ENCODE measurements at places on chromosomes 5 and 9. TPM values are rescaled to one million over a fixed set of nuclear protein-coding genes. Genes with fewer than 3 reads are reported as not detected.

- no peaks in the 10 kb centered on the region for H3K27me3 ChIP-seq
- H3K27ac ChIP-seq: peak overlapping the region; percentile 54
- H3K36me3 ChIP-seq: no peaks in the 10 kb centered on the region
- no peak for DNase-seq
- H3K4me1 ChIP-seq: peaks cover 16% of the 10 kb centered on the region
These were observed 236.9 kb downstream of the CD180 start for GRCh38 chr5:66959653-66960052.

- DNase-seq: no peak
- H3K4me3 ChIP-seq: no peak overlapping the region
- no peak overlapping the region for H3K27ac ChIP-seq
These were observed 36.3 kb upstream of the KCNN2 start for GRCh38 chr5:114325541-114325940.

GRCh38 chr5:90612919-90613318 is 54.3 kb downstream of the ADGRV1 start:
- no peak overlapping the region for H3K4me3 ChIP-seq
- no peak for DNase-seq
- H3K27ac ChIP-seq: no peak overlapping the region
- no peaks in the 10 kb centered on the region for H3K36me3 ChIP-seq

The TPPP gene
- polyA plus RNA-seq: 0.94 TPM

- no peaks in the 10 kb centered on the region for H3K4me1 ChIP-seq
- no peak for DNase-seq
- H3K36me3 ChIP-seq: no peaks in the 10 kb centered on the region
These were observed 160.3 kb downstream of the WDR70 start for GRCh38 chr5:37539459-37539858.
